Renal pelvis (tissue), 12 donors: ENCODE measurements at places on chromosomes 11 and 22. TPM values are rescaled to one million over a fixed set of nuclear protein-coding genes. Genes with fewer than 3 reads are reported as not detected.

The SART1 gene
- 50.1 TPM for polyA plus RNA-seq

The SNX32 gene
- polyA plus RNA-seq = 2.3 TPM

The UEVLD gene
- polyA plus RNA-seq = 17.9 TPM

The ADAMTS15 gene
- 65.4 TPM for polyA plus RNA-seq

The NCR3LG1 gene
- 2.3 TPM for polyA plus RNA-seq

The OR52I2 gene
- not detected for polyA plus RNA-seq

The TBX1 gene
- 0.64 TPM for polyA plus RNA-seq

The CNTN5 gene
- 19.1 TPM for polyA plus RNA-seq

The MIAT gene
- 0.64 TPM for polyA plus RNA-seq

The MMP1 gene
- polyA plus RNA-seq = 0.27 TPM

The PRR5 gene
- 33.5 TPM for polyA plus RNA-seq

The MISFA gene
- polyA plus RNA-seq = 5.7 TPM

The PYGM gene
- polyA plus RNA-seq = 2.2 TPM

The OR4D6 gene
- not detected for polyA plus RNA-seq

The CNIH2 gene
- polyA plus RNA-seq = 4.4 TPM

The CCDC87 gene
- polyA plus RNA-seq = 0.37 TPM

The SCGB1D2 gene
- polyA plus RNA-seq = 3.2 TPM

The MEI1 gene
- 2.3 TPM for polyA plus RNA-seq

The GDPD5 gene
- 12.1 TPM for polyA plus RNA-seq

The EXPH5 gene
- polyA plus RNA-seq = 6.2 TPM

The NXPE1 gene
- polyA plus RNA-seq = 0.16 TPM

The KCNC1 gene
- 1.7 TPM for polyA plus RNA-seq

The MS4A6E gene
- not detected for polyA plus RNA-seq

The TESMIN gene
- polyA plus RNA-seq = 21.3 TPM

The PAX6 gene
- polyA plus RNA-seq = 0.04 TPM

The TP53AIP1 gene
- polyA plus RNA-seq = 1.6 TPM

The TRIM22 gene
- 7.7 TPM for polyA plus RNA-seq

The RHOD gene
- polyA plus RNA-seq = 10.5 TPM

The TMEM121B gene
- polyA plus RNA-seq = 1.00 TPM

The BID gene
- 18.8 TPM for polyA plus RNA-seq

The ALDH3B2 gene
- polyA plus RNA-seq = 4.6 TPM

The CDC42BPG gene
- polyA plus RNA-seq = 8.1 TPM

The OR4D5 gene
- polyA plus RNA-seq = not detected

The KCTD21 gene
- 8.0 TPM for polyA plus RNA-seq

The OVCH2 gene
- 3.4 TPM for polyA plus RNA-seq

The IGLL5 gene
- polyA plus RNA-seq = 0.48 TPM

The GAB4 gene
- not detected for polyA plus RNA-seq

The MMP3 gene
- not detected for polyA plus RNA-seq

The LPXN gene
- polyA plus RNA-seq = 8.7 TPM

The CRYBB3 gene
- polyA plus RNA-seq = 0.31 TPM

The SHISA8 gene
- 1.4 TPM for polyA plus RNA-seq

The BACE1 gene
- 60.8 TPM for polyA plus RNA-seq

The MRGPRE gene
- not detected for polyA plus RNA-seq

The VEGFB gene
- polyA plus RNA-seq = 102 TPM

The OR5P2 gene
- polyA plus RNA-seq = not detected

The CHADL gene
- 4.9 TPM for polyA plus RNA-seq

The DGCR2 gene
- polyA plus RNA-seq = 81.3 TPM

The LRFN4 gene
- polyA plus RNA-seq = 21.8 TPM
